ENCODE measurements at places on chromosomes 7 and 10.

DNA sequence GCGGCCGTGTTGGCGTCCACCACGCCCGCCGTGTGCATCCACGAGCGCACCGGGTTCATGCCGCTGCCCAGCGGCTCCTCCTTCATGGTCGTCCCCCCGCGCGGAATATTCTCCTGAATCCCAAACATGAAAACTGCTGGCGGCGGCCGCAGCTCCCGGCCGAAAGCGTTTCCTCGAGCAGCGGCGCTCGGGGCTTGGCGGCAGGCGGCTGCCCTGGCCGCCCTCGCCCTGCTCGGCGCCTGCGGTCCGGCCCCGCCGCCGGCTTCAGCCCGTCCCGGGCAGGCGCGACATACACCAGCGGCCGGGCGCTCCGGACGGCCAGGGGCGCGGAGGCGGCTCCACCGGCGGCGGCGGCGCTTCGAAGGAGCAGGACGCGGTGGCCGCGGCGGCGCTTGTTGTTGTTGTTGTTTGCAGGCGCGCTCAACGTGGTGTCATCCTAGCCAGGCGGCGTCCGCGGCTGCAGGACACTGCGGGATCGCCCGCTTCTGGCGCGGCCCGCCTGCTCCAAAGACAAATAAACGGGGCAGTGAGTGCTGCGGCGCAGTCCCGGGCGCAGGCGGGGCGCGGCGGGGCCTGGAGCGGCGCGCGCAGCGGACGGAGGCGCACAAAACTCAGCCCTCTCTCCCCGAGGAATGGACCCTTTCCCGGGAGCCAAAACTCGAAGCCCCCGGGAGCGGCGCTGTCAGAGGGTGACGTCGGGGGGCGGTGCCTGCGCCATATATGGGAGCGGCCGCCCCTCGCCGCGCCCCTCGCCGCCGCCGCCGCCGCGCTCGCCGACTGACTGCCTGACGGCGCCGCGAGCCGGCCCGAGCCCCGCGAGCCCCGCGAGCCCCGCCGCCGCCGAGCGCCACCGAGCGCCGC lies at the start of gene EBF3:
EBF3 (minus strand) TSS at position 634 of the 861 bp plus-strand sequence; CDS start at position 128, 506 bp downstream.
- peak; percentile 88 for DNase-seq

- DNase-seq = no peak
Measured at GRCh38 chr10:112907893-112908292, 42.2 kb upstream of the TCF7L2 start.

- no peak for DNase-seq
Measured at GRCh38 chr7:71237945-71238344, 106.0 kb downstream of the GALNT17 start.

DNA sequence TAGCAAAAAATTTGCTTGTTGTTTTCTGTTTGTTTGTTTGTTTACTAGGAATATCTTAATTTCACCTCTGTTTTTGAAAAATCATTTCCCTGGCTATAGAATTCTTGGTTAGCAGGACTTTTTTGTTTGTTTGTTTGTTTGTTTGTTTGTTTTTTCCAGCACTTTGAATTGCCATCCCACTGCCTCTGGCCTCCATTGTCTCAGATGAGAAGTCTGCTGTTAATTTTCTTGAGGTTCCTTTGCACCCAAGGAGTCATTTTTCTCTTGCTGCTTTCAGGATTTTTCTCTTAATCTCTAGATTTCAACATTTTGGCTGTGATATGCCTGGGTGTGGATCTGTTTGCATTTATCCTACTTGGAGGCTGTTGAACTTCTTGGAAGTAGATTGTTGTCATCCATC lies 105.7 kb downstream of the FOXL3 start:
- no peak for DNase-seq

DNA sequence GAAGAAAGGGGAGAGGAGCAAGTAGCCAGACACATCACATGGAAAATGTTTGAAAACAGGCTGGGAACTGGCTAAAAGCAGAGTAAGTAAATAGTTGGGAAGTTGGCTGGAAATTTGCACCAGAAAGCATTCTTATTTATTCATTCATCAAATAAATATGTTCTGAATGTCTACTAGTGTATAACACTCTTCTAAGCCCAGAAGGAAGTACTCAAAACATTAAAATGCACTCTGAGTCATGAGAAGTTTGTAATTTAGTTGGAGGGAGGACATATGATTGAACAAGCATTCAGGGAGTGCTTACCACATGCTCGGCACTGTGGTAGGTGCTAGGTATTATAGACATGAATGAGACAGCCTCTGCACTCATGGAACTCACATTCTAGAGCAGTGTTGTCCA lies 37.0 kb upstream of the CNNM1 start:
- no peak for DNase-seq

DNA sequence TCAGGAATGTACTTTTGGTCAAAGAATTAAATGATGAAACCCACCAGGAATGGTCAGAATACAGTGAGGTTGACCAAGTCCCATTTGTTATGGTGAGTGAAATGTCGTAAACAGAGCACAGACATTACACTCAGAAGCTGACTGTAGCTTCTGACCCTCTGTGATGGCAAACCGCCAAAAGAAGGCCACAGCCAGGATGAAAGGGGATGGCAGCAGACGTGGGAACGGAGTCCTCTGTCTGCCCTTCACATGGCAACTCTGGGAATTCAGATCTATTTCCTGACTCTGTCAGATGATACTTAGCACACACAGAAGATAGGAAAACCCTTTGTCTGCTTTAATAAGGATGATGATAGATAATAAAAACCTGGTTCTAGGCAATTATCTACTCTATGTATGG lies 757.1 kb downstream of the SORCS3 start:
- DNase-seq = no peak

DNA sequence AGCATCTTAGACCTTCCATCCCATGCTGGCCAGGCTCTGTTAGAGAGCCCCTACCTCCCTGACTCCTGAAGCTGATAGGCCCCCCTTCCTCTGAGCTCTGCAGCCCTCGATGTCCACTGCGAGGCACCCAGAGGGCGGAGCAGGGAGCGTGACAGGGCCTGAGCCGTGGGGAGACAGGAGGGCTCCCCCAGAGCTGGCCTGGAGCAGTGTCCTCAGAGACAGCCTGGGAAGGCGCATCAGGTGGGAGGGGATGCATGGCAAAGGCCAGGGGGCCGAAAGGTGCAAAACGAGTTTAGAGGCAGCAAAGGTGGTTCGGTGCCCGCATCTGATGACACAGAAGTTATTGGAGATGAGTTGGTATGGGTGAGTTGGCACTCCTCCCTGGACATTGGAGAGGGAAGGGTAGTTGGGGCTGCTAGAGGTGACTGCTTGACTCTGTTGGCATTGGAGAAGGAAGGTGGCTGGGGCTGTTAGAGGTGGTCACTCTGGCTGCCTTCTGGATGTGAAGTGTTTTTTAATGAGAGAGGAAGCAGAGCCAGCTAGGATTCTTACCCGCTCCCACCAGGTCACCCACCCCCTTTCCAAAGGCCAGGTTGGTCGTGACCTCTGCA lies 53.1 kb downstream of the PRF1 start:
- DNase-seq = no peak

GRCh38 chr7:3033136-3033535 lies 10.5 kb downstream of the CARD11 start:
- DNase-seq = peak; percentile 53

DNA sequence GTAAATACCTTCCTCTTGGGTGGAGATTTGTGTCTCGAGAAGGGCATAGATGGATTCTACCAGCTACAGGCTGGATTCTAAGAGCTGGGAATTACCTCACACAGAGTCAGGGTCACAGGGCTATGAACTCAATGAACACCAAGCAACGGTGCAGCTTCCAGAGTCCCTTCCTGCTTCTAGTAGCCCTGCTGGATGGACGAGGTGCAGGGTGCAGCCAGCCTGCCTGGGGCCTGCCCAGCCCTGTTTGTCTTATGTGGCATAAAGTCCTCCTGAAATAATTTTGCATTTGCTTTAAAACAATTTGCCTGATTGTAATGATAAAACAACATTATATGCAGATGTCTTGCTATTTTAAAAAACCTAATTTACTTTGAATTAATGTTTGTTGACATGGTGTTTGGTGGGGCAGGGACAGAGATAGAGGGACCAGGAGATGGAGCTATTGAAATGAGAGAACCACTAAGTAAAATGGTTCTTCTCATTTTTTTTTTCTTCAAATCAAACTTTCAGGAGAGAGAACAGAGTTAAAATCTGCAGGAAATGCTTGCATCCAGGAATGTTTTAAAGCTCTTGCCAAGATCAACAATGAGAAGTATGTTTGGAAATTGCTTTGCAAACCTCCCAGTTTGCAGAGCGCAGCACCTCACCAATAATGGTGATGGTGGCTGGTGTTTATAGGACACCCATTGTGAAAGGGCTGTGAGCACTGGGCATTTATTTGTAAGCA lies 305.4 kb upstream of the PODXL start:
- DNase-seq = no peak

- no peak for DNase-seq
Measured at GRCh38 chr7:155676052-155676451, 31.6 kb downstream of the RBM33 start.

DNA sequence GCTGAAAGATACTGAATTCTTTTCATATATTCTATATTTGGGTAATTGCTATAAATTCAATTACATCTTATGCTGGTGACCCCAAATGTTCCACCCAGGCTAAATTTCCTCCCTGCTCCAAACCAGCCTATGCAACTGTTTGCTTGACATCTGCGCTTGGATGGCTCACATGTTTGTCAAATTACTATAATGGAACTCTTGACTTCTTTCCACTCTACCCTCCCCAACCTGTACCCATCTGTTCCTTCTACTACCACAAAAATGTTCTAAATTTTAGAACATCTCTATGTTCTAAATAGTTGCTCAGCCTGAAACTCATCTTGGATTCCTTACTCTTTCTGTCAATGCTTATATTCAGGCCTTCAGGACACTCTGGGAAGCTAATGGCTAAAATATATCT lies 249.9 kb upstream of the SMIM30 start:
- DNase-seq = no peak
